ENCODE measurements at places on chromosomes 6 and 20.

DNA sequence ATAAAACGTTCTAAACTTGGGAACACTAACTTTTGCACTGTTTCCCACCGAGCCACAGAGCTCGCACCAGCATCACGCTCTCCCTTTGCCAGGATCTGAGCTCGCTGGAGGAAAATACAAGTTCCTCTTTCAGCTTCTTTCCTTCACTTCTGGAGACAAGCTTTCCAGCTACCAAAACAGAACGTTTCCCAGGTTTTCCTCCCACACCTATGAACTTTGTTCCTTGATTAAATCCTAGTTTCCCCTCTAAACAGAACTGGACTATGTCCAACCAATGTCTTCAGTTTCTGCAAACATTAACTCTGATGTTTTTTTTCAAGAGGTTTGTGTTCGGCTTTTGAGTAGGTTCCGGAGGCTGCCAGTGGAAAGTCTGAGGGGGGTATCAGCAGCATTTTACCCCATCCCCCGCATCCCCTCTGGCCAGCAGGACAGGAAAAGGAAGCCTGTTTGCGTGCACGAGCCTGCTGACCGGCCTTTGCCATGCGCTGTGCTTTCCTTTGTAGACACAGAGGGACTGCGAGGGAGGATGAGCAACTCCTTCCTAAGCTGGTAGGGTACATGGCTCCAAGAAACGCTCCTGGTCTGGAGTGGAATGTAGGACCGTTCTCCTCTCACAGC is 135.5 kb downstream of the LY86 start:
- peak; percentile 73 for DNase-seq

- no peak for DNase-seq
Measured at GRCh38 chr6:79778816-79779215, 147.7 kb downstream of the SH3BGRL2 start.

- DNase-seq = no peak
Measured at GRCh38 chr6:119347466-119348095, 2.0 kb downstream of the MAN1A1 start.

DNA sequence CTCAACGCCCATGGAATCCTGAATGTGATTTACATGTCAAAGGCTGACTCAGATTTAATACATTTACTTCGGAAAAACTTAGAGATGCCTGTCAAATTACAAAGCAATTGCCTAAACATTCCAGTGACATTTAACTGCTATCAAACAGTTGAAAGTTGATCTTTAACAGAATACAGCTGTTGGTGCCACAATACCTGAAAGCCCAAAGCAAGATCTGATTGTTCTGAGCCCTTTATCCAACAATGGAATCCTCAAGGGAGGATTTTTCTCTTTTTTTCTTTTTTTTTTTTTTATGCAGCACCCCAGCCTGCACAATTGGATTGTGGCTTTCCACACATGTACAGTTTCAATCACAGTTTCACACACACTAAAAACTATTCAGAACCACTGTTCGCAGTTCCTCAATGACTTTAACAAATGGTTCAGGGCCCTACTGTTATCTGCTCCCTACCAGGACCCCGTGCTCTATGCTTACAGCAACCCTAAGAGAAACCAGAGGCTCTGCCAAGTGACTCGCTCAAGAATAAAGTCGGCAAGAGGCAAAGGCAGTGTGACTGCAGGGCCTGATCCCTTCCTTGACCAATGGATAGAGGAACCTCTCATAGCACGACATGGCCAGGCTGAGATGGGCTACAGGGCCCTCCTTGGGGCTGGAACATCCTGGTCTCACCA is 33.3 kb downstream of the EPB41L2 start:
- no peak for DNase-seq

GRCh38 chr20:54272901-54273488 is 65.1 kb downstream of the PFDN4 start:
- no peak for DNase-seq

DNA sequence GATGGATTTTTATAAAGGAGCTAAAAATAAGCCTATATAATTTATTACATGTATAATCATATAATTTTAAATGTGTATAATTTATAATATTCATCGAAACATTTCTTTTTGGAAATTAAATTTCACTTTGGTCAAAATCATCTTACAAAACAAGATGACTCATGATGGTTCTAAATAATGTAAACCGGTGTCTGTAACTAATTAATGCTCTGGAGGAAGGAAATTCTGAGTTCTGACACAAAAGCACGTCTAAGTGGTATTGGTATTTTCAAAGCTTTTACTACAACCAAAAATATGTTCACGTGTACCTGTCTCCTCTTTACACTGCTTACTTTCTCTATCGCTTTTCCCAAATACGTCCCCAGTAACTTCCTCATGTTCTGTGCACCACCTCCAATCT is 134.1 kb downstream of the MTHFD1L start:
- DNase-seq = no peak

GRCh38 chr6:148964467-148964866 is 217.6 kb downstream of the UST start:
- no peak for DNase-seq

- DNase-seq = no peak
Measured at GRCh38 chr20:21613512-21613911, 92.0 kb upstream of the PAX1 start.

- DNase-seq = no peak
Measured at GRCh38 chr20:51258582-51259165, 235.8 kb upstream of the KCNG1 start.

- no peak for DNase-seq
Measured at GRCh38 chr6:56279331-56280080, 32.1 kb upstream of the COL21A1 start.
